ENCODE measurements at places on chromosomes 12 and 14.
A peak's percentile ranks its signal among the peaks of the same experiment; 100 is the strongest.

DNA sequence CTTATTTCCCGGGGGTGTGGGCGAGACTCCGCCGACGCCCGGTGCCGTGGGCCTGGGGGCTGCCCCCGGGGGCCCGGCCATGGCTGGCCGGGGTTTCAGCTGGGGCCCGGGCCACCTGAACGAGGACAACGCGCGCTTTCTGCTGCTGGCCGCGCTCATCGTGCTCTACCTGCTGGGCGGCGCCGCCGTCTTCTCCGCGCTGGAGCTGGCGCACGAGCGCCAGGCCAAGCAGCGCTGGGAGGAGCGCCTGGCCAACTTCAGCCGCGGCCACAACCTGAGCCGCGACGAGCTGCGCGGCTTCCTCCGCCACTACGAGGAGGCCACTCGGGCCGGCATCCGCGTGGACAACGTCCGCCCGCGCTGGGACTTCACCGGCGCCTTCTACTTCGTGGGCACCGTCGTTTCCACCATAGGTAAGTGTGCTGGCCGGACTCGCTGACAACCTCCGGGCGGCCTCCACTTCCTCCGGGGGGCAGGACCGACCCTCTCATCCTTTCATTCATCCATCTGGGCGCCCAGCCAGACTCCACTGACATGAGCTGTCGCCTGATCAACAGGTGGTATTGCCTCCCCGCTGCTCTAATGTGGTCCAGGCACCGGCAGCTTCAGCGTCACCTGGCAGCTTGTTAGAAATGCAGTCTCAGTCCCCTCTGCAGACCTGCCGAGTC is 467 bp downstream of the KCNK13 start:
- peak; percentile 13 for DNase-seq

GRCh38 chr12:117832459-117833457 is 136.0 kb downstream of the KSR2 start:
- DNase-seq = no peak

DNA sequence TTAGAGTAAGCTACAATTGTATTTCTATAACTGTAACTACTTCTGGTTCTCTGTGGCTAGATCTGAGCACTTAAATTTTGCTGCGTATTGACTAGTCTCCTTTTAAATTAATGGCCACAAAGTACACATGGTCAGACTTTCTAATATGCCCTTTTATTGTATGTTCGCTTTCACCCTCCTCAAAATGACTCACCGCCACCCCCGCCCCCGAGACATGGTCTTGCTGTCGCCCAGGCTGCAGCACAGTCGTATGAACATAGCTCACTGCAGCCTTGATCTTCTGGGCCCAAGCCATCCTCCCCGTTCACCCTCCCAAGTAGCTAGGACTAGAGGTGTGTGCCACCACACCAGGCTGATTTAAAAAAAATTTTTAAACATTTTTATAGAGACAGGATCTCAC is 11.8 kb downstream of the MTERF2 start:
- no peak for DNase-seq

GRCh38 chr12:114901316-114901715 is 217.3 kb upstream of the TBX3 start:
- DNase-seq = no peak

- DNase-seq = no peak
Observed at GRCh38 chr12:20109676-20110075, 258.7 kb upstream of the PDE3A start.

GRCh38 chr12:108831309-108831991 is 25.9 kb downstream of the SSH1 start:
- DNase-seq = peak; percentile 22

GRCh38 chr14:24249230-24250021 is 7.0 kb upstream of the TINF2 start:
- no peak for DNase-seq

GRCh38 chr12:68451261-68452077 is 119.3 kb upstream of the MDM1 start:
- DNase-seq = peak; percentile 70

- DNase-seq = no peak
Observed at GRCh38 chr12:114744691-114745090, 60.7 kb upstream of the TBX3 start.

DNA sequence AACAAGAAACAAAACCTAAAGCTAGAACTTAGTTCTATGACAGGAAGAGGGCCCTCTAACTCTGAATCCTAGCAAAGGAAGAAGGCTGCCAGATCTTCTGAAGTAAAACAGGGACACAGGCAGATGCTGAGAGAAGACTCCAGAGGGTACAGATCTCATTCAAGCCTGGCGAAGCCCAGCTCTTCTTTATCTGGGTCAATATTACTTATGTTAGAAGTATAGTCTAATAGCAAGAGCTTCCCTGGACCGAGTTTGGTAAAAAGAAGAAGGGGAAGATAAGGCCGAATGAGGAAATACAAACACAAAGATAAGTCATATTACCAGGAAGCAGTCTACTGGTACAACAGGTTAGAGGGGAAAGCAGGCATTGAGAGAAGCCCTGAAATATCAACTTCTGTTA is 79.9 kb upstream of the CCDC91 start:
- DNase-seq = no peak

- no peak for DNase-seq
Observed at GRCh38 chr12:47841910-47842309, 22.2 kb upstream of the HDAC7 start.

DNA sequence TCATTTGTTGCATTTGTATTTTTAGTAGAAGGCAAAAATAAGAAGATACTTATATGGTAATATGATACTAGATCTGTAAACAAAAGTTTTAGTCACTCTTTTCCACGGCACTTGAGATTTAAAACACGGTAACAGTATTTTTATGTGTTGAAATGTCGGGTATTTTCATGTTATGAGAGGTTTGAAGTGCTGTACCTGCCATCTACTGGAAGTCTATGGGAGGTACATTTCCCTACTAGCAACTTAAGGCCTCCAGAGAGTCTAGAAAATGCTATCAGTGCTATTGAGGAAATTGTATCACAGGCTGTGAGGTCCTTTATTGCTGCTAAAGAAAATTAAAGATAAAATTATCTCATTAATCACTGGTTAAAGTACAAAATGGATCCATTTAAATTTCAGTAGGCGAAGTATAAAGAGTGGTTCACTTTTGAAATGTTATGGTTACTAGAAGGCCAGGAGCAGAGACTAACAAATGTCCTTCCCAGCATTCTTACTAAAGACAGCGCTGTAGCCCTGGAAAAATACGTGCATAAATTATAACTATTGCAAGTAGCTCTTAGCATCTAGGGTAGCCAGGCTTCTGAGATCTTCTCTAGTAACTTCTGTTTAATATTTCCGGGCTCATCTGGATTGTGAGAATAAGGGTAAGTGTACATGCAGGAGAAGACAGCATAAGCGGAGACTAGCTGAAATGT is 77.6 kb upstream of the PRKD1 start:
- no peak for DNase-seq

- DNase-seq = no peak
Observed at GRCh38 chr14:21258889-21259787, 10.1 kb downstream of the HNRNPC start.

DNA sequence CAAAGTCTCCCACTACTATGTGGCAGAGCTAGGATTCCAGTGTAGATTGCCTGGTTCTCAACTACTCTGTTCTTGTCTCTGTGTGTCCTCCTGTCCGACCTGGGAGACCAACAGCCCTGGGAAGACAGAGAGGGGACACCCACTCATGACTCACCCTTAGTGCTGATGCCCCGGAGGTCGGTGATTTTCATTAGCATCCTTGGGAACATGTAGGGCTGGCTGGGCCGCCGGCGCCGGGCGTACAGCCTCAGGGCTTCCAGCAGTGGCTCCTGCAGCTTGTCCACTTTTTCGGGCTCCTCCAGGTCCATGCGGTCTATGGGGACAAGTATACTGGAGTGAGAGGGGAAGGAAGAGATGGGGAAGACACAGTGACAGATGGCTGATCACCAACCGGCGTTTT is 5.9 kb upstream of the ITGB7 start:
- DNase-seq = no peak

- no peak for DNase-seq
Observed at GRCh38 chr14:95157048-95157326, 342 bp downstream of the DICER1 start.
